ENCODE measurements at places on chromosomes 12 and 14. TPM values are rescaled to one million over a fixed set of nuclear protein-coding genes. Genes with fewer than 3 reads are reported as not detected.

The C14orf132 gene
- 6.7 TPM for total RNA-seq

The AQP6 gene
- total RNA-seq: not detected

The ZDHHC22 gene
- total RNA-seq: not detected

The RD3L gene
- total RNA-seq: not detected

The CCDC198 gene
- not detected for total RNA-seq

- no peak for DNase-seq
Measured at GRCh38 chr12:89252284-89252683, 100.0 kb downstream of the DUSP6 start.

- no peak for DNase-seq
Measured at GRCh38 chr14:36998686-36999085, 173.7 kb downstream of the SLC25A21 start.

- DNase-seq: no peak
Measured at GRCh38 chr12:50597200-50598195, 92.7 kb downstream of the DIP2B start.

- DNase-seq: no peak
Measured at GRCh38 chr12:88035907-88036289, 6.7 kb upstream of the C12orf50 start.

DNA sequence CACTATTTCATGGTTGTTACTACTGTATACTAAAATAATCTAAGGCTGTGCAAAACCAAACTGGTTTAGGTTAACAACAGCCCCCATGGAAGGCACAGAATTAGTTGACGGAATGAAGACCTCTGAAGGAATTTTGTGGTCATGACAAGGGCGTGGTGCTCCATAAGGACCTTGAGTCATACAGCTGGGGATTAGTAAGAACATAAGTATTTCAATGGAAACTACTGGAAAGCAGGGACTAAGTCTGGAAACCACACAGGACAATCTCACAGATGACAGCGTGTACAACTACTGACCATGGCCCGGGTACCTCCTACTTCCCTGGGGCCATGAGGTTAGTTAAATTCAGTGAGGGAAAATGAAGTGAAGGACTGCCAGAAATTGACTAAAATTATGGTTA, 98.5 kb upstream of the PLEKHA5 start:
- no peak for DNase-seq

- no peak for DNase-seq
Measured at GRCh38 chr12:116336542-116337065, 59.1 kb upstream of the MED13L start.

- DNase-seq: no peak
Measured at GRCh38 chr12:105622220-105622619, 291.7 kb downstream of the C12orf75 start.

Data from left colon (tissue), 2 donors.